ENCODE measurements at places on chromosomes 12 and 14.

DNA sequence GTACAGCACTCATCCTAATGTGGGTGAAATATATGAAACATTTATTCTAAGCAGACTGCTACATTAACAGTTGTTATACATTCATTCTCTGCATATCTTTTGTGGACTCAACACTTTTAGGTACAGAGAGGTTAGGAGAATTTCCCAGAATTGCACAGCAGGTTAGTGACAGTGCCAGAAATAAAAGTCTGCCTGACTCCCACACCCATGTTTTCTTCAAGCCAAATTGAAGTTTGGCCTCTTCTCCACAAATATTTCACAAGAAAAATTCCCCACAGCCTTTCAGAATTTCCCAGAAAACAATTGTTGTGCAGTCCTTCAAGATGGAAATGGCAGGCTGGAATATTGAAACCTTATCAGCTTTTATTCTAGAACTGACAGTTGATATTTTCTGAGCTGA, 464.8 kb downstream of the RAD51B start:
- DNase-seq = no peak

- DNase-seq = no peak
Measured at GRCh38 chr14:102206918-102207317, 67.2 kb downstream of the WDR20 start.

- DNase-seq = no peak
Measured at GRCh38 chr12:52829986-52830770, 3.9 kb downstream of the KRT79 start.

- no peak for DNase-seq
Measured at GRCh38 chr12:100716945-100717732, 77.4 kb upstream of the ANO4 start.

GRCh38 chr12:116639765-116640164, 80.6 kb downstream of the MAP1LC3B2 start:
- DNase-seq = no peak

DNA sequence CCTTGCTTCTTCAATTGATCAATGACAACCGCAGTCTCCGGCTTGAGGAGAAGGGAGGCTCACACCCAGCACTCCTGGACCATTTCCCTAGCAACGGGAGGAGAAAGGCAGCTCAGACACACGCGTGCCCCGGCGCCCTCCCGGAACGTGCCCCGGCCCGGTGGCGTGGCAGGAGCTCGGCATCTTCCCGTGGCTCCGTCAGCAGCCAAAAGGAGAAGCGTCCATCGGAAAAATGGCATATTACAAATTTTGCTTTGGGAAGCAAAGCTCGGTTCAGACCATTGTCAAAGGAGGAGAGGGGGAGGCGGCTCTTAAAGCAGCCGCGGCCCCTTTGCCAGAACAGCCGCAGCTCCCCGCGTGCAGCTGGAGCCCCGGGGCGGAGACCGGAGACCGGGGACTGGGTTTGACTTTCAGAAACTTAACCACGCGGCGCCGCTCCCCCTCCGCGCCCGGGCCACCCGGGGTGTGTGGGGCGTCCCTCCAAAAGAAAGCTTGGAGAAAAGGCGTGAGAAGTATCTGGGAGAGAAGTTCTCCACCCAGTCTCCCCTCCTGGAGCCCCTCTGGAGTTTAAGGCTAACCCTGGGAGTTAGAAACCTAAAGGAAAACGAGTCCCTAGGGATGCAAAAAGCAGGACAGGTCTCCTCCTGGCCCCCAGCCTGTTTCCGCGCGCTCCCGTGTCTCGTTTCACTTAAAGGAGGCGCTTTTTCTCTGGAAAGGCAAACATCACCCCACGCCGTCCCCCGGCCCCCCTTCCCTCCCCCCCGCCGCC, 545 bp downstream of the PPFIA2 start:
- DNase-seq = no peak

DNA sequence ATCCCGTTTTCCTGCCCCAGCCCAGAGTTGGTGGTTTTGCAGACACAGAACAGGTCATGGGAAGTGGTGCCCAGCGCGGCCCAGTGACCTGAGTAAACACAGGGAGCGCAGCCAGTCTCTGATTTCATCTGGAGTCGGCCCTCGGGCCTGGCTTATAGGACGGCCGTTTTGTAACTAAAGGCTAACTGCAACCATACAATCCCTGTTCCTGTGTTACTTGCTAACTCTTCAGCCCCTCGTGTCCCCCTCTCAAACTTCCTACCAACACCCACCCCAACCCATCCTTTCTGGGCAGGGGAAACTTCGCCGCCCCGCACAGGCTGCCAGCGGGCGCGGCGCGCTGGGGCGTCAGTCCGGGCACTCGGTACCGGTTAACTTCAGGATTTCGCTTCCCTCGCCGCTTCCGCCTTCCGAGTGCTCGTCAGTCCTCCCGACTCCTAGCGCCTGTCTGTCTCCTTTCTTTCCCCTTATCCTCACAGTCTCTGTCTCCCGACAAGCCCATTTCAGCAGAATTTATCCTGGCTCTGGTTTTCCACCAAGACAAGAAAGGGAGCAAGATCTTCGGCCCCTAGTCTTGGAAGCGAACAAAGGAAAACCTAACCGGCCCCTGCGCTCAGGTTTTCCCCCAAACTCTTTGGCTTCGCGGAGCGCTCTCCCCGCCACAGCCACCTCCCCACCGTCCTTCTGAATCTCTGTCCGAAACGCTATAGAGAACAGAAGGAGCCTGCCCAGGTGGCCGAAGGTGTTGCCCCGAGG, 2.0 kb downstream of the SIX1 start:
- DNase-seq = peak; percentile 91

- DNase-seq = no peak
Measured at GRCh38 chr14:53767566-53767965, 189.1 kb downstream of the BMP4 start.

- no peak for DNase-seq
Measured at GRCh38 chr12:24864796-24865125, 84.1 kb downstream of the BCAT1 start.

DNA sequence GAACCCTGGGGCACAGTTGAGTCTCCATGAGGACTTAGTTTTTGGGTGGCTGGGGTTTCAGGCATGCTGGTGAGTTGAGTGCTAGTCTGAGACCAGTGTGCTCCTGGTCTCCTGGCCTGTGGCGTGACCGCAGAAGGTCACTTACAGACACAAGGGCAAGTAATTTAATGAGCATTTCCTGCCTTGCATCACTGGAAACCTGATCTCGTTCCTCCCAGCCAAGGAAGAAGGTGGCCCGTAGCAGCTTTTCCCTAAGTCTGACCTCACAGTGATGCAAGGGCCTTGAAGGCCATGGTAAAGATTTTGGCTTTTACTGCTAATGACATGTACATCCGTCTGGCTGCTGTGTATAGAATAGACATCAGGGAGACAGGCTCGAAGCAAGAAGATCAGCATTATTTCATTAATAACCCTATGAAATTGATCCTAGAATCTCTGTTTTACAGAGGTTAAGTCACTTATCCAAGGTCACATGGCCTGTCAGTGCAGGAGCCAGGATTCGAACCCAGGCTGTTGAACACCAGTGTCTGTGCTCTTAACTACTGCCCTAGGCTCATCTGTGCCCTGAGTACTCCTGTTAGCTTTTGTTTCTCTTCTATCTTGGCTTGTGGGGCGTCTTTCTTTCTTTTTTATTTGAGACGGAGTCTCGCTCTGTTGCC, 4.6 kb downstream of the TMEM120B start:
- DNase-seq = peak; percentile 88

DNA sequence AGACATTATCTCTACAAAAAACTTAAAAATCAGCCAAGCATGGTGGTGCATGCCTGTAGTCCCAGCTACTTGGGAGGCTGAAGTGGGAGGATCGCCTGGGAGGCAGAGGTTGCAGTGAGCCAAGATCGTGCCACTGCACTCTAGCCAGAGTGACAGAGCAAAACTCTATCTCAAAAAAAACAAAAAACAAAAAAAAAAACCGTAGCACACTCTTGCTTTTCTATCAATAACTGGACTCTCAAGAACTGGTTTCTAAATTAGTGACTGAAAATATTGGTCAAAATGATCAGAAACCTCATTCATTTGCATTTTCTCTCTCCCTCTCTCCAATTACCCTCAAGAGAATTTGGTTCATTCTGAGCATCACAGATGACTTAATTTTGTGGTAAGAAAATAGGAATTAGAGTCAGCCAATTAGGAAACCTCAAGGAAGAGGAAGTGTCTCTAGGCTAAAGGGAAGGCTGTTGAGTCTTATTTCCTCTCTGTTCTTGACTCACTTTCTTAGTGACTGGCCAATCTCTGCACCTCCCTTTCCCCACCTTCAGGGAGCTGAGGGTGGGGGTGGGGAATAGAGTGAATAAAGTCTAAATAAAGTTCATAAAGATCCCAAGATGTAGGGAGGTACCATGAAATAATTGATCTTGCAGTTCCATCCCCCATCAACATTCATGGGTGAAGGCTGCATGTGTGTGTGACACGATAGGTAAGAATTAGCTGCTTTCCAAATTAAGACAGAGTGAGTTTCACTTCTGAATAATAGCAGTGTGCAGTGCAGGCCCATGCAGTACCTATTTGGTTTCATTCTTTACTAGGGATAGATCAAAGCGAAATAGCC, 6.8 kb upstream of the PSMA6 start:
- no peak for DNase-seq

- no peak for DNase-seq
Measured at GRCh38 chr12:23535441-23535840, 414.0 kb downstream of the SOX5 start.

DNA sequence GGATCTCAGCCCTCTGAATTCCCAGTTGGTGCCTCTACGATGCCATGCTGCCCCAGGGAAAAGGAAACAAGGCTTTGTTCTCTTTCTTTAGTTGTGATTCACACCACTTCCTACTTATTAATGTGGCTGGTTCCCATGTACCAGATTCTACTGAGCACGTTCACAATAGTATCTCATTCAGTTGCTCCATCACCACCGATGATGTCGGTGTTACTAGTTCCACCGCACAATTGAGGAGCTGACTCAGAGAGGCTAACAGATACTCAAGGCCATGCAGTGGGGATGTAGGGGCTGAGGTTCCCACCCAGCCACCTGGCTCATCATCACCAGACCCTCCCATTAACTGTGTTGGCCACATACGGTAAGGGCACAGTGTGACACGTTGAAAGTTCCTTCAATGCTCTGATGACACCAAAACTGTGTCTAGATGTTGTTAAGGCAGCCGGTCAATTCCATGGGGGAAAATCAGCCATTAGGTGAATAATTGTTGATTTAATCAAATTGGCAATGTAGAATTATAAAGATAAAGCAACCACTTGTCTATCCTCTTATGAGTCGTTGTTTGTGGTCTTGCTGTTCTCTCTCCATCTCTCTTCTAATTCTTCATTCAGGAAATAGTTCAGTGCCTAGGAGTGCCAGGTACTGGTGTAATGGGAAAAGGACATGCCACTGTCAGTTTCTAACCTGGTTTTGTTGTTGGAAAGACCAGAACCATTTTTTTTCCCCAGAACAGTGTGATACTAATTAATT, 244.2 kb upstream of the CRY1 start:
- no peak for DNase-seq

GRCh38 chr12:7151532-7151931, 21.4 kb downstream of the CLSTN3 start:
- no peak for DNase-seq

DNA sequence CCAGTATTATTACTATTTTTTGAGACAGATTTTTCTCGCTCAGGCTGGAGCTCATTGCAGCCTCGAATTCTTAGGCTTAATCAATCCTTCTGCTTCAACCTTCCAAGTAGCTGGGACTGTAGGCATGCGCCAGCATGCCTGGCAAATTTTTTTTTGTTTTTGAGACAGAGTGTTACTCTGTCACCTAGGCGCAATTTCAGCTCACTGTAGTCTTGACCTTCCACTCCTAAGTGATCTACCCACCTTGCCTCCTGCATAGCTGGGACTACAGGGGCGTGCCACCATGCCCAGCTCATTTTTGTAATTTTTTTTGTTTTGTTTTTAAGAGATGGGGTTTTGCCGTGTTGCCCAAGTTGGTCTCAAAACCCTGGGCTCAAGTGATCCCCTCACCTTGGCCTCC, 15.2 kb downstream of the ERC1 start:
- DNase-seq = no peak

GRCh38 chr14:100393362-100393761, 70.2 kb downstream of the SLC25A47 start:
- DNase-seq = no peak

DNA sequence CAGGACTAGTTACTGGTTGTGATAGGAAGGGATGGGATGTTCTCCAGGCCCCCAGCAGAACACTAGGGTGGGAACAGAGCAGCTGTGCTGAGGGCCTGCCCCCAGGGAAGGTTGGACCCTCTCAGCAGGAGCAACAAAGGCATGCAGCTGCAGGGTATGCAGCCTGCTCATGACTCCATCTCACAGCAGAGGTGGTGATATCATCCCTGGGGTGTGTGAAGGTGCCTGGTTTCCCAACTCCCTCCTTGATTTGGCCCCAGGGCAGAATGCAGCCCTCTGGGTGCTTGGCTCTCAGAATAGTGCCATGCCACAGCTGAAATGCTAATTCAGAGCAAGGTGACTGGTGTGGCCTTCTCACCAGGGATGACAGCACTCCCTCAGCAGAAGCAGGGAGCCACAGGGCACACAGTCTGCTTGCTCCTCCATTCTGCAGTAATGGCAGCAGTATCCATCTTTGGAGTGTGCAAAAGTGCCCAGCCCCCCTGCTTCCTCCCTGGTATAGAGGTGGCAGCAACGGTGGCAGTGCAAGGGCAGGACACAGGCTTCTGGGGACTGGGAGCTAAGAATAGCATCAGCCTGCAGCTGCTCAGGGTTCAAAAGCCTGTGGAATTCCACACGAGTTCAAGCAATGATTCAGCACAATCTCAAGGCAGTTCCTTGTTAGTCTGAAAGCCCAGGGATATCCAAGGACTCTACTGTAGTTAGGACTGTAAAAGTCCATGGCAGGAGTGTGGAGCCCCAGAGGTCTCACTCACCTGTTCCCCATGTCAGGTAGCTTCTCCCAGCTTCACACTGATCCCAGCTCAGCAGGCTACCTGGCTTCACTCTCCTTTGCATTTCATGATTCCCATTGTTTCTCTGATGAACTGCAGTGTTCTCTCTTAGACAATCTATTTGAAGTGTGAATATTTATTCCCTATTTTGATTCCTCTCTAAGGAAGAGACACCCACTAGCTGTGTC, 298.1 kb upstream of the FOXG1 start:
- DNase-seq = no peak

GRCh38 chr14:20873370-20874177, 17.6 kb upstream of the RNASE3 start:
- DNase-seq = peak; percentile 56

DNA sequence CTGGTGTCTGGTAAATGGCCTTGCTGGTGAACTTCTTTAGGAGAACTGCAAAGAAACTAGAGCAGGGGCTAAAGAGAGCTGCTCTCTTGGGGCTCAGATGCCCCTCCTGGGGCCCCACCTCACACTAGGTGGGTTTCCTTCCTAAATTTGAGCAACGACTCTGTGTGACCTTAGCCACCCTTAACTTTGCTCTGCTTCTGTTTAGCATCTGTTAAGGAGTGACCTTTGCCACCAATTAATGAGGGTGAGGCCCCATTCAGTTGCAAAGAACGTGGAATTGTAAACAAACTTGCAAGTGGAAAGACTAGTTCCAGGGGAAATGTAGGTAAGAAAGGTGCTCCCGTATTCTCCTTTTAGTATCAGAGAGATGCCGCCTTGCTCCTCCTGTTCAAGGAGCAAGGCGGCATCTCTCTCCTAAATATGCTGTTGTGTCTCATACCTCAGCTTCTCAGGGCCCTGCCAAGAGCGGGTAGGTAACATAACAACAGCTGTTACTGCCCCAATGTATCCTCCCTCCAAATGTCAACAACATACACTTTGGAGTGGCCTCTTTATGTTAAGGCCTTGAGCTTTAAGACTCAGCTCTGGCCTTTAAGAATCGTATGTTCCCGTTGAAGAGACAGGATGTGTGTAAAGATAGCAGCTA, 77.6 kb upstream of the FUT8 start:
- no peak for DNase-seq

GRCh38 chr14:74543771-74544438, 50.3 kb downstream of the ISCA2 start:
- DNase-seq = no peak

GRCh38 chr12:123119808-123120207, 31.1 kb downstream of the PITPNM2 start:
- DNase-seq = no peak

All from gastrocnemius medialis (tissue), 4 donors.